T-helper 2 cell (primary cell): ENCODE measurements at places on chromosomes 4 and X.

DNA sequence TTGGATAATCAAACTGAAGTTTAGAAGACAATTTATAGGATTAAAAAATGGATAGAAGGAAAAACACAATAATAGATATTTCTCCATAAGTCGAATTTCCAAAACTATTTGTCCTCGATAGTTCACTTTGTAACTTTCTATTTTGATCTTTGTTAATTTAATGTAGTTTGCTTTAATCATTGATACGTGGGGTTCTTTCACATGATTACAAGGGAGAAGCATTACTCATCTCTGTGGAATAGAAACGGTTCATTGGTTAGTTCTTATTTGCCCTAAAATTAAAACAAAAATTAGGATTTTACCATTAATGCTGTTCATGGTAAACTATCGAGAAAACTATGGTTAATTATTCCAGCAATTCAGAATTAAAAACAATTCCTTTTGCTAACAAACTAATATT is 2.1 kb downstream of the TET2 start:
- DNase-seq: no peak

GRCh38 chrX:101417981-101418841 is 10.2 kb downstream of the HNRNPH2 start:
- DNase-seq: no peak

DNA sequence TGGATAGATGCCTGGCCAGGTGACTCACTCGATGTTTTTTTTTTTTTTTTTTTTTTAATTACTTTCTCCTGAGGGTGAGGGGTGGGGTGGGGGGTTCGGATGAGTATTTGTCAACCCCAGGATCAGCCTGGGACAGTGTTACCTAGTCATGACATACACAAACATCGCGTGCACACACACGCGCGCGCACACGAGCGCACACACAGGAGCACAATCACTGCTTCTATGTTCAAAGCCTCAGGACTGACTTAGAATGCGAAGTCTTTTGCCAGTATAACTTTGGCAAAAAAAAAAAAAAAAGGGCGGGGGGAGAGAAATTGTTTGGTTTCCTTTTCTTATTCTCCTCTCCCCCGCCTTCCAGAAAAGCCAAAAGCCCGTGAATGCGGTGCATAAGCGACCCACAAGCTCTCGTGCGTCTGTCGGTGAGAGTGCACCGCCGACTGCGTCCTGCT is 115.0 kb upstream of the TEX13C start:
- no peak for DNase-seq

GRCh38 chrX:16516232-16516876 is 133.6 kb upstream of the S100G start:
- DNase-seq: no peak

DNA sequence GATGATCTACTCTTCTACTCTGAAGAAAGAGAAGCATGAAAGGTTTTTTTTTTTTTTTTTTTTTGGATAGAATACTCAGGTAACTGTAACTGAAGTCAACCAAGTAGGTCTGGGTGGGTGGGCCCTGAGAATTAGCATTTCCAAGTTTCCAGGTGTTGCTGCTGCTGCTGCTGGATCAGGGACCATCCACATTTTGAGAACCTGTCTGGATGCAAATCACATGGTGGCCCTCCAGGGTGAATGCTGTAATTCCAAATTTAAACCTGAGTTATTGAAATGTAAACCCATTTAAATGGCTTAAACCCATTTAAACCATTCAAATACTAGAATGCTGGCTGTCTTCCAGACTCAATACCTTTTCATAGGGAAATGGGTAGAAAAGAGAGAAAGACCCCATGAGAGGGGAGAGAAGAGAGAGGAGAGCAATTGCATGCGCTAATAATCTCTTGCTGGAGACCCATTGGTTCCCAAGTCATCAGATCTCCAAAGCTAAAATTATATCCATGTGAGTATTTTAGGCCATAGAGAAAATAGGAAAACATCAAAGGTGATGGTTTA is 17.6 kb downstream of the SUPT20HL1 start:
- DNase-seq: no peak

DNA sequence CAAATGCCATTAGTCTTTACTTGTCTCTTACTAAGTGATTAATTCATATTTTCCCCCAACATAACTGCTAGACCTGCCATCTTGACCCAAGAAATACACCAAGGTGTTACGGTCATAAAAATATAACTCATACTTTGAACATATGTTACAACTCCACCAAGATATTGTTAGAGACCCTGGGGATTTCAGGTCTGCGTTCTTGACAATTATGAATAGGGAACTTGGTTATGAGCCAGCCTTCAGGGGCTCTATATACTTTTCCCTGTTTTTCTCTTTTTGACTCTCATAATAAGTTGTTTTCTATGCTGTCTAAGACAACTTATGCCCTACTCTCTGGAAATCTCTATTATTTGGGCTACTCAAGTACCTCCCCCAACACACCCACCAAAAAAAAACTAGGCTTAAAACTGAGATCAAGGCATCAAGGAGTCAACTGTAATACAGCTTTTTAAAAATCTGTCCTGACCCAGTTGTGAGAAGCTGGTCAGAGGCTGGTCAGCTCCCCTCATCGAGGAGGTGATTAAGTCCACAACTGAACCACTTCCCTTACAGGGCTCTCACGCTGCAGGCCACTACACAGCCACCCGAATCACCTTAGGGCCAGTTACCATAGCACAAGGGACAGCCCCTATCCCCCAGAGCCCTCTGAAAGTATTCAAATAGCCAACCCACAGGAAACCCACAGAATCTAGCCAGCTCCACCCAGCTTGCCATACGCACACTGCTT is 10.5 kb upstream of the TLR3 start:
- no peak for DNase-seq

DNA sequence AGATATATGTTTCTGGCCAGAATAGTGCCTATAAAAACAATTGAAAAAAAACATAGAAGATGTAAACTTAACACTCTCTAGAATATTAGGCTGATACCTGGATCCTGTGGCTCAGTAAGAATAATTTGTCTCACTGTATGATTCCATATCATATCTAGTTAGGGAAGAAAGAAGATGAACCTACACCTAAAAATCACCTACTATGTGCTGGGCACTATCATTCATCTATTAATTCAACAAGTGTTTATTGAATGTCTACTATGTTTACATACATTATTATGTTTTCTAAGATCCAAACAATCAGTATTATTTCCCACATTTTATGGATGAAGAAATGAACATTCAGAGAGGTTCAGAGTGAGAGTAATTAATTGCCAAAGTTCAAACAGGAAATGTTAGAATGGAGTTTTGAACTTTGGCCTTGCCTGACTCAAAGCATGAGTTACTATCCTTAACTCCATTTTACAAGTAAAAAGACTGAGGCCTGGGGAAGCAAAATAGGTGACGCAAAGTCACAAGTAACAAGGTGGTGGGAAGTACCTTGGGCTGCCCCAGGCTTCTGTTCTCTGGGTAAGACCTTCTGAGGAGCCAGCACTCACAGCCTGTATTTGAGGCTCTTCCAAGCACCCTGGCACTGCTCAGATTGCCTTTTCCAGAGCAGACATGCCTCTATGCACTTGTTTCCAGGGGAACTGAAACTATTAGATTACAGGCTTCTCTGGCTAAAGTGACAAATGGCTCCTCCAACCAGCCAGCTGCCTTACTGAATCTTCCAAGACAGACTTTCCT is 111.1 kb upstream of the ACSL4 start:
- DNase-seq: no peak

DNA sequence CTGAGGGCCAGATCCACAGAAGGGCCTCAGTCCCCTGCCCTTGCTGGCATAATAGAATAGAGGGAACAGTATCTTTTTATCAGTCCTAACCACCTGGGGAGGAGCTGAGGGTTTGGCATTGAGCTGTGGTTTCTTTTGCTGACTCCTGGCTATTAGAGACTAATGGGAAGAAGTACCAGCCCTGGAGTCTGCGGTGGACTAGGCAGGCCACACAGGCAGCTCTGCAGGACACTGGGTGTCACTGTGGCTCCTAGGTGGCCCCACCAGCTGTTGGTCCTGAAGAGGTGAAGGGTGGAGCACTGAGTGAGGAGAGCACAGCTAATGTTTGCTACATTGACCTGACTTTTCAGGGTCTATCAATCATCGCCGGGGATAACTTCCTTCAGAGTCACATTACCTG is 52.8 kb upstream of the GPC4 start:
- no peak for DNase-seq

DNA sequence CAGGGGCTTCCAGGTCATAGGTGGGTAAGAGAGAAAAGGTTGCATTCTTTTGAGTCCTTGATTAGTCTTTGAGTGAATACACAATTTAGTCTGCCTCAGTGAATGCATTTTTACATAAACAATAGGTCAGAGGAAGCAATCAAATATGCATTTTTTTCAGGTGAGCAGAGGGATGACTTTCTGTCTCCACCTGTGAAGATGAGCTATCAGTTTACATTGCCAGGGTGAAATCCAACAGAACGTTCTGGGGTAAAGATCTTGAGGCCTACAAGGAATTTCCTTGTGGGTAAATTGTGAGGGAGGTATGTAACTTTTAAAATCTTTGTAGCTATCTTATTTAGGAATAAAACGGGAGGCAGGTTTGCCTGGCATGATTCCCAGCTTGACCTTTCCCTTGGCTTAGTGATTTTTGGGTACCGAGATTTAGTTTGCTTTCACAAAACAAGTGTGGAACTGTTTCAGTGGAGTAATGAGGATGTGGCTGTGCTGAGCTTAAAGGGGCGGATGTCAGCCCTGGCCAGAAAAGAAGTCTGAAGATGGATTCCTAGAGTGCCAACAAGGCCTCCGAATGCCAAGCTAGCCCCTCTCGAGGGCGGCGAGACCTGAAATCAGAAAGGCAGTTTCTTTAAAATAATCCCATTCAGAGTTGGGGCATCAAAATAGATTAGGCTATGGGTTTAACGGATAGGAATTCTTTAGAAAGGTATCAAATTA is 29.5 kb downstream of the TMEM131L start:
- no peak for DNase-seq

DNA sequence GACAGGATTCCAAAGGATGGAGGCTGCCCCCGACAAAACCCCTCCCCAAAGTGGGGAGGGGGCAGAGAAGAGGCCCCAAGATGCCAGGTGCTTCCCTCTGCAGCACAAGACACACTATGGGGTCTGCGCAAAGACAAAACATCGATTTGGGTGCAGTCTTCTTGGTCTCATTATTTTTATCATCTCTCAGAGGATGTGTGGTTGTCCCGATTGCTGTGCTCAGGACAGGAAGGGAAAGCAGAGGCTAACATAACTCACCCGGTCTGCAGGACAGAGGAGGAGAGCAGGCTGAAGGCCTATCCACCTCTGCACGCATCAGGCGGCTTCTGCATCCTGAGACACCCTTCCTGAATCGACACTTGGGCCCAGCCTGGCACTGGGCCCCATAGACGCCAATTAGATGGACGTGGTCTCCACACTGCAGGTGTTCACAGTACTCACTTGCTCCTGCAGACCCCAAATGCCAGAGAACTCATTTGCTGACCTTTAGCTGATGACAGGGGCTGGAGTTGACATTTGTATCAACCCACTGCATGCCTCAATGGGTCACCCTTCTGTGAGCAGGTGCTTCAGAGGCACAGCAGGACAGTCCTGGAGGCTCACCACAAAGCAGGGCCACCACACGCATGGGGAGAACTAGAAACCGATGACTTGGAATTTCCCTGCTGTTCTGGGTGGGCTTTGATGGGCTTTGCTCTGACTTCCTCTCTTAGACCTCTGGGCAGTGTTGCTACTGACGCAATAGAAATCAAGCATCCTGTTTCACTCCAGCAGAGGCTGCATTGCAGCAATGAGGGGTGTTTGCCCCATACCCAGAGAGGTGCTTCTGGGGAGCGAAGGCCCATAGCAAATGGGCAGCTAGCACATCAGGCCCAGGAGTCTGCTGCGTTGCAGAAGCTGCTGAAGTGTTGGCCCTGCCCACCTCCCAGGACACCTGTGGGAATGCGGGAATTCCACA is 96.3 kb upstream of the ENPP6 start:
- no peak for DNase-seq

DNA sequence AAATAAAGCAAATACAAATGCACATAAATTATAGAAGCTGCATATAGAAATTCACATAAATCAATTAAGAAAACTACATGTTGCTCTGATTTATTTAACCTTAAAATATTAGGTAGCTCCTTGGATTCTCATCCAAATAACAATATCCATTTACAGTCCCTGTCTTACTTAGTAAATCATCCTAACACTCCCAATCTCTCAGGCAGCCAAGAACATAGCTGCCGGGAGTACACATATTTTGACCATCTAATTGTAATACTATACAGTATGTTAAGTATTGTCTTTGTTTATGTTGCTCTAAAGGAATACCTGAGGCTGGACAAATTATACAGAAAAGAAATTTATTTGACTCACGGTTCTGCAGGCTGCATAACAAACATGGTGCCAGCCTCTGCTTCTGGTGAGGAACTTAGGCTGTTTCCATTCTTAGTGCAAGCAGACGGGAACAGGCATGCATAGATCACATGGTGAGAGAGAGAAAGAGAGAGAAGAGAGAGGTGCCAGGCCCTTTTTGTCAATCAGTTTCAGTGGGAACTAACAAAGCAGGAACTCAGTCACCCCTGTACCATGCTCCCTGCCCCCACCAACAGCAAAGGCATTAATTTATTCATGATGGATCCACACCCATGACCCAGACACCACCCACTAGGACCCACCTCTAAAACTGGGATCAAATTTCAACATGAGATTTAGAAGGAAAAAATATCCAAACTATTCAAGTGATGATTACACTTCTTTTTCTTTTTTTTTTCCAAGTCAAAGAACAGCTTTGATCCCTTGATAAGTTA is 614.8 kb upstream of the TECRL start:
- no peak for DNase-seq

GRCh38 chr4:24248674-24249630 is 335.4 kb downstream of the DHX15 start:
- no peak for DNase-seq

GRCh38 chr4:26310264-26310663 is 10.6 kb upstream of the RBPJ start:
- DNase-seq: no peak

GRCh38 chrX:144219035-144219434 is 335.2 kb downstream of the UBE2NL start:
- DNase-seq: no peak

GRCh38 chrX:31063114-31063513 is 8.7 kb downstream of the FTHL17 start:
- no peak for DNase-seq

- no peak for DNase-seq
These were observed 95.6 kb downstream of the SORCS2 start for GRCh38 chr4:7287918-7288280.

DNA sequence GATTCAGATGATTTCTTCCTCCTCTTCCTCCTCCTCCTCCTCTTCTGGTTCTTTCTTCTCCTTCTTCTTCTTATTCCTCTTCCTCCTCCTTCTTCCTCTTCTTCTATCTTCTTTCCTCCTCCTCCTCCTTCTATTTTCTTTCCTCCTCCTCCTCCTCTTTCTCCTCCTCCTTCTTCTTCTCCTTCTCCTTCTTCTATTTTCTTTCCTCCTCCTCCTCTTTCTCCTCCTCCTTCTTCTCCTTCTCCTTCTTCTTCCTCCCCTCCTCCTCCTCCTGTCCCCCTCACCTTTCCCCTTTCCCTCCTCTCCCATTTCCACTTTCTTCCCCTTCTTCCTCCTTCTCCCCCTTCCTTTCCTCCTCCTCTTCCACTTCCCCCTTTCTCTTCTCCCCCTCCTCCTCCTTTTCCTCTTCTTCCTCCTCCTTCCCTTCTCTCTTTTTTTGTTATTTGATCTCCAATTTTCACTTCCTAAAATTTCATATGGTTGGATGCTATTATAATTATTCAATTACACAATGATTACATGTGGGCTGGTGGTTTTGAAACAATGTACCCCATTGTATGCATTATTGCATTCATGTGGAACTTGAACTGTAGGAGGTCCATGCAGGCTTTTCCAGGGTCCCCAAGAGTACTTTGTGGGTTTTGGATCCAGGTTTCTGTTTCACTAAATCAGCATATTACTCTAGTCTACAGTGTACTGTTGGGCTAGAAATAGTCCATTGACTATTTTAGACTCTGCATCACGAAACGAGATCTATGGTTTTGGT is 68.1 kb downstream of the SORBS2 start:
- no peak for DNase-seq
